ENCODE measurements at places on chromosomes 7 and 10.

DNA sequence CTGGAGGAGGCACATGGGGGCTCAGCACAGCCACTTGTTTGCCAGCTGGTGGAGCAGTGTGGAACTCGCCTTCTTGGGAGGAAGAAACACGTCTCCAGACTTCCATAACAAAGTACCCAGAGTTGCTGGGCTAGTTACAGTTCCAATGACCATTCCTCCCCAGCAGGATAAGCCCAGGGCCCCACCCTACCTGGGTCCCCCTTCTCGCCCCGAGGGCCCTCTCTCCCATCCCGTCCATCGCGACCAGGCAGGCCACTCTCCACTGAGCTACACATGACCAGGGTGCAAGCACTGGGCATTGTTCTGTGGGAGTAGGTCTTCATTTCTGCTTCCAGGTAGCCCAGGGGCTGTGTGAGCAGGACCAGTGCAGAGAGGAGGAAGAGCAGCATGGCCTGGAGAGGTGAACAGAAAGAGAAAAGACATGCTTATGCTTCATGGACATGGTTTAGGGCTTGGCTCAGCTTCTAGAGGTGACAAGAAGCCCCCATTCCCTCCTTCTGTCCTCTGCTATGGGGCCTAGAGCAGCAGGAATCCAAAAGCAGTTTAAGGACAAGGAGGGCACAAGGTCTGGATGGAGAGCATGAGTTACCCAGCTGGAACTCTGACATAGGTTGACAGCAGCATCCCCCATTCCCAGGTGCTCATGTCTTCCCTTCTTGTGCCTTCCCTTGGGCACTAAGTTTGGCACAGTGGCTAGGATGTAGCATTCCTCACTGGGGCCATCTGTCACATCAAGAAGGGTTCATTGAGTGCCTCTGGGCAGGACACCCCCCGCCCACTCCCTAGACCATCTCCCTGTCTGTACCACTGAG is 2.4 kb downstream of the SFTPD start:
- DNase-seq = no peak

- no peak for DNase-seq
Observed at GRCh38 chr7:135188298-135188984, 17.9 kb upstream of the CYREN start.

DNA sequence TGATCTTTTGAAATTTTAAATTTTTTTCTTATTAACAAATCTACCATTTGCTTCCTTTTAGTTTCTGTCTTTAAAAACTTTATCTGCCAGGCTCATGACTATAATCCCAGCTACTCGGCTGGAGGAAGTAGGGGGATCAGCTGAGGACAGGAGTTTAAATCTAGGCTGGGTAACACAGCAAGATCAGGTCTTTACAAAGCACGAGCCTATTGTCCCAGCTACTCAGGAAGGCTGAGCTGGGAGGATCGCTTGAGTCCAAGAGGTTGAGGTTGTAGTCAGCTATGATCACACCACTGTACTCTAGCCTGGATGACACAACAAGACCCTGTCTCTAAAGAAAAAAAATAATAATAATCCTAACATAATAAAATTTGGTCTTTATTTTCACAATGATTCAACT is 17.5 kb downstream of the DPY19L1 start:
- no peak for DNase-seq

GRCh38 chr7:26420422-26421019 is 128.9 kb downstream of the SNX10 start:
- DNase-seq = no peak

- no peak for DNase-seq
Observed at GRCh38 chr10:77164616-77165311, 472.8 kb downstream of the KCNMA1 start.

DNA sequence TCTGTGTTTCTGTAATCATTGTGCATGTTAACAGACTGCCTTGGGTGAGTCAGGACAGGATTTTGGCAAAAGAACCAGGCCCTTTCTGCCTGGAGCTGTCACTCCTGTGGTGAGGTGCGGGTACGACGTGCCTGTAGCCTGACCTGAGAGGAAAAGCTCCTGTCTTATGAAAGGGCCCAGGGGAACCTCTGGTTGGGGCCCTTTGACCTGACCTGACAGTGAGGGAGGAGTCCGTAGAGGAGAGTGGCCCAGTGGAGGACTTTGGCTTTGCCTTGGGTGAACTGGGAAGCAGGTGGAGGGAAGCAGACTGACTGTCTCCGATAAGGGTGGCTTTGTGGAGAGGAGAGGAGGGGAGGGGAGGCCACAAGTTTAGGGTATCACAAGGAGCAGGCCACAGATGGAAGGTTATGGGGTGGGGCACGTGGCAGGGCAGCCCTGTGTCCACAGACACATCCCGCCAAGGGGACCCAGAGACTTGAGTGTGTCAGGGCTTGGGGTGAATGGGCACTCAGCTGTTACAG is 6.9 kb downstream of the PFKP start:
- DNase-seq = no peak

DNA sequence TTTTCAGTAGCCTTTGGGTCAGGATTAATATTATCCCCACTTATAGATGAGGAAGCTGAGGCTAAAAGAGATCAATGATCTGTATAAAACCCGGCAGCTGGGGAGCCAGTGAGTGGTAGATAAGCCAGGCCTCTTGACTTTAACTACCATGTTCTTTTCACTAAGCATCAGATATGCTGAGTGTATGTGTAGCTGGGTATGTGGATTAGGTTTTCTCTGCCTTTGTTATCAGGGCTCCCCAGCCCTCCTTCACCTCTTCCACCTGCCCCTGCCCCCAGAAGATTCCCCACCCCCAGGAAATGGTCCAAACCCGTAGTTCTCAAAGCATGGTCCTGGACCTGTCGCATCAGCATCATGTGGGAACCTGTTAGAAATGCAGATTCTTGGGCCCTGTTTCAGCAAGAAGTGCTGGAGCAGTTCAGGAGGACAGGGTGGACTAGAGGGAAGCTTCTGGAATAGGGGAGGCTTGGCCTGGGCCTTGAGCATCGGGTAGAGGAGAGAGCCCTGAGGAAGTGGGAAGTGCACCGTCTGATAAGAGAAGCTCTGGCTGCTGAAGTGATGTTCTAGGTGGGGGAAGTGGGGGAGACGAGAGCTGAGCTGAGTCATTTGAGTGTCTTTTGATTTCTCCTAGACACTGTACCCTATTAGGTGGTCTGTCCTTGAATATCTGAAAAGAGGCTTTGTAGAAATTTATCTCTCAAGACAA is 101.3 kb downstream of the HIF1AN start:
- DNase-seq = no peak

DNA sequence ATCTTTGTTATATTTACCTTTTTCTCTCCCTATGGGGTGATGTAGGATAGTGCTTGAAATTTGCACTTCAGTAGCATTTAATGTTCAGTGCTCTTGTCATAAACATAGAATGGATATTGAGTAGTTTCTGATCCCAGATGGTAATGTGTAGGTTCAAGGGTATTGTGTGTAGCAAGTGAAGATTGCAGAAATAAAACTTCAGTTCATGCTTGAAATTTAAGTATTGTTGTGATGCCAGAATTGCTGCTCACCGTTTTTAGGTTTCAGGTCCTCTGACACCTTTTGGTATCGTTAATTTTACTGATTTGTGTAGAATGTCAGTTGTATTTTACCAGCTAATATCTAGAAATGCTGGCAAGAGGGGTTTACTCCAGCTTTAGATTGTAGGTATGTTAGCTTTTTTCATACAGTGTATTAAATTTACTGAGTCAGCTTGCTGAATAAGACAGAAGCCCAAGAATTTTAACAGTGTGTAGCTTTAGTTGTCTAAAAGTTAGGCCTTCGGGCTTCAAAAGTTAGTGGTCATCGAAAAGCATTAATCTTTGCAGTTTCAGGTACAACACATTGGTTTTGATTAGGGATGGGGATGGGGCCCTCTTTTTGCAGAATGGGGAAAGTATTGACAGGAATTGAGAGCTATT is 1.9 kb downstream of the PTEN start:
- DNase-seq = no peak

DNA sequence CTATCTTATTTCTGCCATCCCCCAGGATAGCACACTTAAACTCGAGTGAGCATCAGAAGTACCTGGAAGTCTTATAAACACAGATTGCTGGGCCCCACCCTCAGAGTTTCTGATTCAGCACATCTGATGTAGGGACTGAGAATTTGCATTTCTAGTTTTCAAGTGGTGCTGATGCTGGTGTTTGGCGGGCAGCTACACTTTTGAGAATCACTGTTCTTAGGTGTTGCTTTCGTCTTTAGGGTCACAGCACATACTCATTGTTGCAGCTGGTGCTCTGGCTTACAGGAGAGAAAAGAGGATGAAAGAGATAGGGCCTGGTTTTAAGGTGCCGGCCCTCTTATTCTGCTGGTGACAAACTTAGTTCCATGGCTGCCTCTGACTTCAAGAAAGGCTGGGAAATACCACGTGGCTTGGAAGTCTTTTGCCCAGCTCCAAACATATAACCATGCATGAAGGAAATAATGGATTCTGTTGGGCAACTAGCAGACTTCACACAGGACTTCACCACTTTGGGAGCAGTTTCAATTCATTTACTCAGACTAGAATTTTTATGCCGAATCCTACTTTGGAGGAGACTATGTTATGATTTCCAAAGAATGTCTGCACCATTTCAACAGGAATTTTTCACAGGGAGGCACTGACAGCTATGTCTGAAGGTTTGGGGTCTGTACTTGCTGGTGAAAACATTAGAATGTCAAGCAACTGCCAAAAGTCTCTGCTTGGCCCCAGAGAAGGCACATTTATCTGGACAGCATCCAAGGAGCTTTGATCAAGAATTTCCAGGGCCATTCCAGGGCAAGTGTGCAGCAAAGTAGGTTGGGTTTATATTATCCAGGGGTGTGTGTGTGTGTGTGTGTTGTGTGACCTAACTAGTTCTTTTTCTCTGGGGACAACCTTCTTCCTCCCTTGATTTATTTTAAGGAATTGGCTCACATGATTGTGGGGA is 6.9 kb upstream of the MINDY4 start:
- DNase-seq = no peak

GRCh38 chr7:44327981-44328380 is 2.6 kb upstream of the CAMK2B start:
- DNase-seq = no peak

GRCh38 chr10:60419249-60419648 is 29.6 kb upstream of the ANK3 start:
- no peak for DNase-seq

- DNase-seq = no peak
Observed at GRCh38 chr7:63112764-63113712, 885.6 kb upstream of the ZNF722 start.

DNA sequence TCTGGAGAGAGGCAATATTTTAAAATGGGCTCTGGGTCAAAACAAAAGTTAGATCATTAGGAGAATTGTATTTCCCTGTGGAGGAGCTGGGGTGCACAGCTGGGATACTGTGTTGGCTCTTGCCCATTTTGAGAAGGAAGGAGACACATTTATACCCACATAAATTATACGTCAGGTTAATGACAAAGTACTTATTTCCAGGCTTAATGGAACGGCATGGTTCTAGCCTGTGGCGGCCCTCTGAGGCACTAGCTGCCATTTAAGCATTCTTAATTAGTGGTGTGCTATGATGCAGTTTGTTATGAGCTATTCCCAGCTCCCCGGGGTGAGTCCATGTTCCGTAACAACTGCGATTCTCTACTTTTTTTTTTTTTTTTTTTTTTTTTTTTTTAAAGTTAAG is 193.5 kb downstream of the SEC23IP start:
- no peak for DNase-seq

- DNase-seq = no peak
Observed at GRCh38 chr7:38207843-38208242, 29.8 kb downstream of the STARD3NL start.

- no peak for DNase-seq
Observed at GRCh38 chr7:1992554-1992953, 240.2 kb downstream of the MAD1L1 start.

DNA sequence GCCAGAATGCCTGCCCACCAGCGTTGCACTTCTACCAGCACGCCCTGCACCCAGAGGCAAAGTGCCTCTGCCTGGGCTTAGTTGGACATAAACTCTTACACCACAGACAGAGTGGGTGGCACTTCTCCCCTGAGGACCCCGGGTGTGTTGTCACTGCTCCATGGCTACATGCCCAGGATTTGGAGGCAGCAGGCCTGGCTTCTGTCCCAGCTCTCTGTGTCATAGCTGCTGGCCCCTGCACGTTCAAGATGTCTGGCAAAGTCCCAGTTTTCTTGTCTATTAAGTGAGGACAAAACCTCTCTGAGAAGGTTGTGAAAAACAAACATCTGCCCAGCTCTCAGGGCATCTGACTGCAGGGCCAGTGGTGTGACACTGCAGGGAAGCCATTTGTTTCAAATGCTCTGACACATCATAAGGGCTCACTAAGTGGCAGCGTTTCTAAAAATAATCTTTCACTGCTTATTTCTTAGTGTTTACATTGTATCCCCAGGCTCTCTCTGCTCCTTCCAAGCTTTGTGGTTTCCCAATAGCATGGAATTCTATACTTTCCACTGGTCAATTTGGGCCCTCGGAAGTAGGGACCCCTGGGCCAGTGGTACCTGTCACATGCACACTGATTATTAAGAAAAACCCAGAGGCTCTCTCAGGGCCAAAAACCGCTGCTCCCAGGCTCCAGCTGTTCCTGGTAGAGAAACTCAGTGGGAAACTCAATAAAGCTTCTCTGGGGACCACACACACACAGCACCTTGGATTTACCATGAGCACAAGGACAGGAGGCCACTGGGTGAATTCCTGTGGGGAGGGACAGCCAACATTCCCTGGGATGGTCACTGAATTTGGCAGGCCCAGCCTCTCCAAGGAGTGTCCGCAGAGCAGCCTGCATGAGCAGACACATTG is 86.2 kb upstream of the ANLN start:
- DNase-seq = peak; percentile 74

- no peak for DNase-seq
Observed at GRCh38 chr10:73865459-73866442, 8.6 kb downstream of the CAMK2G start.

DNA sequence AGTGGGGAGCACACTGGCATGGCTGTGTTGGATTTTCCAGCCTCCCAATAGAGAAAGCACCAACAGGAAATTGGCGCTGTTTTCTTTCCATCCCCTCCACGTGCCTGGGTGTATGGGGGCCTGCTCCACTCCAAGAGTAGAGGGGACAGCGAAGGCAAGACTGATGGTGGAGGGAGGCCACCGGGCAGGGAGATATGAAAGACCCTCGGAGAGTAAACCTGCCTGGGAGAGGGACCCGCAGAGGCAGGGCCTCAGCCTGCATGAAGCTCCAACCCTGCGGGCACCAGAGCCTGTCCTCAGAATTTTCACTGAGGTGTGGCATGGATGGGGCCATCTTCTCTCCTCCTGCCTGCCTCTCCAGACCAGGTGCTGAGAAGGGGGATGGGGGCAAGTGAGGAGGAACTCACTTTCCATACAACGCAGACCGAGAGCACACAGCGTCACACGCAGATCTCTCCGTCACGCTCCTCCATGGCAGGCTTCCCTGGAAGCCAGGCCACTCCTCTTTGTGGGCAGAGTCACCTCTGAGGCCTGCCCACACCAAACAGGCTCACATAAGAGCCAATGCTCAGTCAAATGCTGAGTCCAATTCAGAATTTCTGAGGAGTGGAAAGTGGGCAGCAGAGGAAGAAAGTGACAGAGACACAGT is 18.8 kb downstream of the ANXA11 start:
- DNase-seq = no peak

GRCh38 chr10:83955406-83955805 is 183.9 kb upstream of the GHITM start:
- DNase-seq = no peak

GRCh38 chr10:71946700-71947099 is 17.5 kb upstream of the CHST3 start:
- no peak for DNase-seq
